Activated naive CD8-positive, alpha-beta T cell treated with anti-CD3 and anti-CD28 coated beads, Interleukin-2, amount 10 ng/mL, durations not matched to agents 7 days and 5 days (primary cell): ENCODE measurements at places on chromosomes 6 and 20. TPM values are rescaled to one million over a fixed set of nuclear protein-coding genes. Genes with fewer than 3 reads are reported as not detected.

DNA sequence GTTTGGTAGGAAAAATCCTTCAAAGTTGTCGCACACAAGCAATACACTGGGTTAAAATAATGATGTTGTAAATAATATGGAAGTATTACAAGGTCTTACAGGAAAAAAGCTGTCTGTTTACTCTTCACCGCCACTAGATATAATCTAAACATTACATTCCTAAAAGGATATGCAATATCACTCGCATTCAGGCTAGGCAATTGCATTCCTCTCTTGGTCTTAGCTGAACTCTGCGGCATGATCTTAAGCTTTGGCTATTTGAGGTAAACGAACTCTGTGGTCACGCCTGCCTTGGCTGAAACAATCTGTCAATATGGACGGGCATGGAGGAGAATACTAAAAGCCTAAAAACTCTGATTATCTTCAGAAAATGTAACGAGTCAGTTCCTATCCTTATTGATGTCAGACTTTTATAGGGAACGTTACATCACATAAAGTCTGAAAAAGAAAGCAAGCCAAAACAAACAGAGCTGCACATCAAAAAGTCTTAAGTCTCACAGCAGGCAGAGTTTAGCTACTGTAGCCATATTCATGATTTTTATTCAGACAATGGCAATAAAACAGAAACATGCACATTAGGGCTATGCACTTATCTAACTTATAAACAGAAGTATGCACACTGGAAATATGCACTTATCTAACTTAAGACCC lies 30.8 kb upstream of the FILIP1 start:
- no peak for DNase-seq

DNA sequence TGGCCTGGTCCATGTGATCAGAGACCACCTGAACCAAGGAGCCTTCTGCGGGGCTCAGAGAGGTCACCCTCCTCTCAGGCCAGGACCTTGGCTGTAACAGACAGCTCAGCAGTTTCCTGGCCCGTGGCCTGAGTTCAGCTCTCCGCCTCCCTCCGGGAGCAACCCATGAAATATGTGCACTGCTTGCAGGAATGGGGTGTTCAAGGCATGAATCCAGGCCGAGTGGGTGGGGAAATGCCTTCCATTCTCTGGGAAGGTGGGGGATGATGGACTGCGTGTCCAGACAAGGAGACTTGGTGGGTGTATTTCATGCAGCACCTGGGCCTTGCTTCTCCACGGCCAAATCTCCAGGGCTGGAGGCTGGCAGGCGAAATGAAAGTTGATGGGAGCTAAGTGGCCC lies 46.0 kb downstream of the SIRPA start:
- DNase-seq, result no peak

GRCh38 chr6:24719125-24719971 lies at the start of gene C6orf62:
C6orf62 (minus strand) TSS chr6:24719154; CDS start chr6:24718668, 486 bp downstream.
- DNase-seq, result peak; percentile 54

DNA sequence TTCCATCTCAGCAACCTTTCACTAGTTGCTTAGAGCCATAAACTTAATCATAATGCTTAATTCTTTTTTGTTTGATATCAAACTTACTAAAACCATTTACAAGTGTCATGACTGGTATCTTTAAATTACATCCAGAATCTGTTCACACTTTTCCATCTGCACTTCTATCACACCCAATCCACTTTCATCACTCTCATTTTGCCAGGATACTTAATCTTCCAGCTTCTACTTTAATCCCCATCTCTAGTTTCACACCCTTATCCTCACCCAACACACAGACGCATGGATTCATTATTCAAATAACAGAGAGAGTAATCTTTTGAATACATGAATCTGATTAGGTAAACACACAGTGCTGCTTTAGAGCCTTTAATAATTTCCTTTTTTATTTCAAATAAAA lies 828.4 kb downstream of the HACE1 start:
- DNase-seq, result no peak

- DNase-seq, result no peak
Measured at GRCh38 chr20:62685781-62686555, 22.7 kb upstream of the NTSR1 start.

DNA sequence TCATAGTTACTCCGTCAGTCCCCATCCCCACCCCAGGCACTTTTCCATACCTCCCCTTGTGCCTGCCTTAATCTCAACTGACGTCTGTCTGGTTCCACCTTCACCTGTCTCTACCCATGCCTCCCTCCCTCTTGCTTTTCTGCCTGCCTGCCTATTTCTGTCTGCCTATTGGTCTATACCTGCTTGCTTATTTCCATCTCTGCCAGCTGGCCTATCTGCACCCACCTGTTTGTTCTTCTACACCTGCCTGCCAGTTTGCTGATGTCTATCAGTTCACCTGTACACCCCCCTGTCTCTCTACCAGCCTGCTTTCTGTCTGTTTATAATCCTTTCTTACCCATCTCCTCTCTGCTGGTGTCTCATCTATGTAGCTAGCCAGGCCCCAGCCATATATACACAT lies 87.5 kb downstream of the RALGAPA2 start:
- DNase-seq, result no peak

The TRPC4AP gene
- 59.9 TPM for total RNA-seq

GRCh38 chr6:3663081-3663480 lies 88.4 kb downstream of the PXDC1 start:
- DNase-seq, result no peak

- no peak for DNase-seq
Measured at GRCh38 chr20:61663521-61664425, 401.9 kb downstream of the TAF4 start.

- DNase-seq, result no peak
Measured at GRCh38 chr6:18632670-18633410, 245.7 kb downstream of the RNF144B start.

The RAET1G gene
- not detected for total RNA-seq

GRCh38 chr6:148629181-148629580 lies 117.6 kb upstream of the UST start:
- no peak for DNase-seq

DNA sequence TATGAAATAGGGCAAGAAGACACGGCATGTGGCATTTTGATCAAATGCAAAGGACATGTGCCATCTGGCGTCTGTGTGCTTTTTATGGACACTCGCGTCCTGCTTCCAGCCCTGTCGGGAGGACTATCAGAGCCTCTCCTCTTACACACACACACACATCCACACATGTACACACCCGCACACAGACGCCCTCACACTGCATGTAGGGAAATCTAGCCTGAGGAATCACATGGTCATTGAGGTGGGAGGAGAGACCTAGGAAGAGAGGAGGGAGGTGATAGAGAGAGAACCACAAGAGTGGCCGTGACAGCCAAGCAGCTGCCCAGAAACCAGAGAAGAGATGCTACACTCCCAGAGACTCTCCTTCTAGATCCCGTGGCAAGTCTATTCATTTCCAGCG lies 105.9 kb upstream of the CDYL start:
- DNase-seq, result no peak

The PAK5 gene
- not detected for total RNA-seq

DNA sequence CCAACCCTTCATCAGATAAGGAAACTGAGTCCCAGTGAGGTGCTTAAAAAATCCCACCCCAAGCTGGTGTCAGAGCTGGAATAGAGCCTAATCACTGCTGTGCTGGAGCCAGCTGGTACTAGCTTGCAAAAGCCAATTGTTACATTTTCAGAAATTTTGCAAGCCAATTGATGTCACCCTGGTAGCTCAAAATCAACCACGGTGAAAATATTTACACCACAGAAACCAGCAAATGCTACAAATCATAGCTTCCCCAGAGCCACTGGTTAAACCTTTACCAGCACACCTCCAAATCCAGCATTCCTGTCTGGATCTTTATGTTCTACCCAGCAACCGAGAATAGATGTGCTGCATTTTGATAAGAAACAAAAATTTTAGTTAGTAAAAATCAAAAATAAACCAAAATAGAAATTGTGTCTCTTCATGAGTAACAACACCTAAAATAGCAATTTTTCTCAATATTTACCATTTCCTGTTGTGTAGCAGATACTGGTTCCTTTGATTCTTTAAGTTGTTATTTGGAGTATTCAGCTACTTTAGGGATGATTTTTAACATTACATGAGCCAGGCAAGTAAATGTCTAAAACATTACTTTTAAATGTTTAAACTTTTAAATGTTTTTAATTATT lies 7.2 kb upstream of the LCA5 start:
- no peak for DNase-seq

- peak; percentile 48 for DNase-seq
Measured at GRCh38 chr20:39264506-39265172, 302.5 kb downstream of the DHX35 start.

GRCh38 chr20:38937978-38938473 lies 11.8 kb downstream of the FAM83D start:
- DNase-seq, result no peak

The NEDD9 gene
- 80.8 TPM for total RNA-seq

DNA sequence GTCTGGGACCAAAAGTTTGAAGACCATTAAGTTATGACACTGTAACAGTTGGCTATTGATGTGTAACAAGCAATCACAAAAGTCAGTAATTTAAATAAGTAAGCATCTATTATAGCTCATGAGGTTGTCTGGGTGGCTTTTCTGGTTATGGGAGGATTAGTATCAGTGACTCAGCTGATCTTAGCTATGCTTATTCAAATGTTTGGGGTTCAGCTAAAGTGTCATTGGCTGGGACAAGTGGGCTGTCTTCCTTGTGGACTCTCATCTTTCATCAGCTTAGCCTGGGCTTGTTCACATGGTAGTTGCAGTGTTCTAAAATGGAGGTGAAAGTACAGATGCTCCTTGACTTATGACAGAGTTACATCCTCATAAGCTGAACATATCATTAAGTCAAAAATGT lies 74.6 kb upstream of the LAMP5 start:
- no peak for DNase-seq

GRCh38 chr20:58884966-58885365 lies 32.5 kb downstream of the GNAS start:
- no peak for DNase-seq

The ELOVL5 gene
- total RNA-seq, result 101 TPM
